ENCODE measurements at places on chromosomes 3 and 15.

- DNase-seq = no peak
These were observed 34.3 kb downstream of the AMOTL2 start for GRCh38 chr3:134339913-134340312.

DNA sequence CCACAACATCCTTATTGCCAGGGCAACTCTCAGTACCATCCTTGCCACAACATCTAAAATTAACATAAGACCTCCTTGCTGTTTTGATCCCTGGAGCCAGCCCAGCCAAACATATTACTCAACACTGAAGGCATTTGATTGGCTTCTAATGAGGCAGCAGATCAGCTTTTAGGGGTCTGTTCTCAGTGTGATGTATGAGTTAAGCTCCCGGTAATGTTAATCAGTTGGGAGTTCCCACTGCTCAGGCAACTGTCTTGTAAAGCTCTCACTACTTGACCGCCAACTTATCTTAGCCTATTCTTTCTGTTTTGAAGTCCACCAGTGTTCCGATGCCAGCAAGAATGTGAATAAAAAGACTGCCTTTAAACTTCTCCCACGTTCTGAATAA lies 158.9 kb downstream of the FOXB1 start:
- no peak for DNase-seq

- no peak for DNase-seq
These were observed 273.4 kb downstream of the ARRDC4 start for GRCh38 chr15:98233873-98234272.

GRCh38 chr15:68315495-68316031 lies 38.0 kb downstream of the FEM1B start:
- DNase-seq = no peak

DNA sequence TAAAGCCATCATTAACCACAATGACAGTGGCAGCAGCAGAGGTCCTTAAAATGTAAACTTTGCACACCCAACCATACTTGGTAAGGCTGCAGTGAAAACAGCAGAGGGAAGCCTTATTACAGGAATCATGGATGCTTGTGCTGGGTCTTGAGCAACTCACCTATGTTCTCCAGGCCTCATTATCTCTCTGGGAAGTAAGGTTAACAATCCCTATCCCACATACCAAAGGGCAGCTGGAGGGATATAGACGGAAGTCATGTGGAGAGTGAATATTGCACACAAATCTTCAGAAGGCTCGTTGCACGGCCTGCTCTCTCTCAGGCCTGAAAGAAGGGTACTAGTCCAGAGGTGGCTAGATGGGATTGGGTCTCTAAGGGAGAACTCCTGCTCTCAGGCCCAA lies 25.8 kb upstream of the CELF6 start:
- no peak for DNase-seq

- DNase-seq = no peak
These were observed 8.4 kb downstream of the MFGE8 start for GRCh38 chr15:88904624-88905327.

DNA sequence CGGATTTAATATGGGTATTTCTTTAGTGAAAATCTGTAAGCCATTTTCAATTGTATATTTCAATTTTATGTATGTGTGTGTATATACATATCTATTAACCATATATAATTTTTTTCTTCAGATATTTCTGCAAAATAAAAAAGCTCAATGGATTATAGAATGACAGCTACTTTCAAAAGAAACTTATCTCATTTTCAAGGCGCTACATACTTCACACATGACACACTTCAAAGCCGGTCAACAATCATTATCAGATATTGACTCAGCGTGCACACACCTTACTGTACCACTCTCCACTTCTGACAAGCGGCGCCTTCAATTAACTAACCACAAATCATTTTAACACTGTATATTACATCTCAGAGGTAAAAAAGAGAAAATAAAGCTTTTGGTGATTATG lies 39.6 kb downstream of the ATP13A3 start:
- DNase-seq = no peak
